ENCODE measurements at places on chromosomes 2 and 18.

DNA sequence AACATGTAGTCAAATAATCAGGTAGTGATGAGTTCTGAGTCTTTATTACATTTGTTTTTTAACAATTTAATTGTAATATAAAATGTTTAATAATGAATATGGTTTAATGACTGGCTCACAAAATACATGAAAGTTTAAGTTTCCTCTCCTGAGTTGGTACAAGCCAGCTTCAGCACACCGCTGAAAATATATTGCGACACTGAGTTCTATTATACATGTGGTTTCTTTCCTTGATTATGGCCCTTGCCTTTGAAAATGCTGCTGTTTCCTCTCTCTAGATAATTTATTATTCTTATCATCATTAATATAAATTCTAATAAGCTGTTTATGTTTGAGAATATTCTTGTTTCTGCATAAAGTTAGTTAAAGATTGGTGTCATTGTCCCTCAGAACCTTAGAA, 249.3 kb downstream of the PARD3B start:
- no peak for DNase-seq

- no peak for DNase-seq
Observed at GRCh38 chr2:128520791-128521190, 202.1 kb upstream of the HS6ST1 start.

- no peak for DNase-seq
Observed at GRCh38 chr18:47254341-47254939, 3.0 kb upstream of the SKOR2 start.

DNA sequence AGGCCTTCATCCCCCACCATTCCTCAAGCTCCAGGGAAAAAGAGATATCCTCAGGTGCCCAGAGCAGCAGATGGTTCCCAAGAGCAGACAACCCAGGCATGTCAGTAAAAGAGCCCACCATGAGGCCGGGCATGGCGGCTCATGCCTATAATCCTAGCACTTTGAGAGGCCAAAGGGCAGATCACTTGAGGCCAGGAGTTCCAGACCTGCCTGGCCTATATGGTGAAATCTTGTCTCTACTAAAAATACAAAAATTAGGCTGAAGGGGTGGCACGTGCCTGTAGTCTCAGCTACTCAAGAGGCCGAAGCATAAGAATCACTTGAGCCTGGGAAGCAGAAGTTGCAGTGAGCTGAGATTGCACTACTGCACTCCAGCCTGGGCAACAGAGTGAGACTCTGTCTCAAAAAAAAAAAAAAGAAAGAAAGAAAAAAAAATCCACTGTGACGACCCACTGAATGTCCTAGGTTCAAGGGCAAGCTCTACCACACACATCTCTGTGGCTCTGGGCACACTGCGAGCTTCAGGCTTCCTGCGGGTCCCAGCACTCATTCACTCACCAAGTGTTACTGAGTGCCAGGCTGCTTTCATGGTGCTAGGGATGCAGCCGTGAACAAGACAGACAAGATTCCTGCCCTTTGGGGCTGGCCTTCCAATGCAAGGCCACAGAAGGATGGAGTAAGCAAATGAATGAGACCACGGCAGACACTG, 6.5 kb upstream of the DUSP2 start:
- DNase-seq = no peak

DNA sequence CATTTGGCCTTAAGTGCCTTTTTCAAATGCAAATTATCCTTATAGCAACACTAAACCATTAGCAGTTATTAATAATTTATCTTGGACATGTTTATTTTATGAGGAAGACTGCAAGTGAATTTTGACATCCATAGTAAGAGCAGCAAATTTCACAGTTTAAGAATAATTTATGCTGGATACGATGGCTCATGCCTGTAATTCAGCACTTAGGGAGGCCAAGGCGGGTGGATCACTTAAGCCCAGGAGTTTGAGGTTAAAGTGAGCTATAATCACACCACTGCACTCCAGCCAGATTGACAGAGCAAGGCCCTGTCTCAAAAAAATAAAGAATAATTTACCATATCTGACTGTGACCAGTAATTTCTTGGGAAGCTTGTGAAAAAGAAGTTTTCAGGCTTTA, 286.2 kb downstream of the TMX3 start:
- DNase-seq = no peak

- no peak for DNase-seq
Observed at GRCh38 chr2:95240091-95240490, 32.8 kb downstream of the ZNF892 start.

GRCh38 chr2:159138642-159139182, 147.8 kb downstream of the WDSUB1 start:
- DNase-seq = no peak

DNA sequence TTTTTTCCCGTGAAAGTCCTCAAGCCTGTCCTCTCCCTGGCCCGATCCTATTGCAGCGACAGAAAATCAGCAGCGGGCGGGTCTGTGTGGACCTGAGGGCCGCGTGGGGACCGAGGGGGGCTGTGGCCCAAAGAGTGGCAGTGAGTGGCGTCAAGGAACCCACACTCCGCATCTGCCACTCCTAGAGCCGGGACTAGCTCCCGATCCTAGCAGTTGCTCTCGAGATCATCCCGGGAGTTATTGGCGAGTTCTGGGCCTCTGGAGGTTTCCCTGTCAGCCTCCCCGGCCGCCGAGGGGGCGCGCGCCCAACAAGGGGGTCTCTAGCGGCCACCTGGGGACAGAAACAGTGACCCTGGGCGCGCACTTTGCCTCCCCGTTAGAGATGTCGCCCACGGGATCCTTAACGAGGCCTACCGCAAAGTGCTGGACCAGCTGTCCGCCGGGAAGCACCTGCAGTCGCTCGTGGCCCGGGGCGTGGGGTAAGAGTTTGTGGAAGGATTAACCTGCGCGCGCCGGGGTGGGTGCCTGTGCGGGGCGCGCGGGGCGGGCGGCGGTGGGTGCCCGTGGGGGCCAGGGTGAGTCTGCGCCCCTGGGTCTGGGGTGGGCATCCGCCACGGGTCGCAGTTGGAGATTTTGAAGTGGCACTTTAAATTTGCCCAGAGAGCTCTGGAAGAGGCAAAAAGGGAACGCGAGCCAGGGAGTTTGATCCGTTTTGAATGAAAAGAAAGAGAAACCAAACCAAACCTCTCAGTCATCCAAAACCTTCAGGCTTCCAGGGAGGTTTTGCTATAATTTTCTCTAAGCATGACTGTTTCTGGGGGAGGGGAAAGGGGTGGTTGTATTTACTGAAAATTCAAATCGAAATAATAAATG, 3.5 kb downstream of the ADCYAP1 start:
- no peak for DNase-seq

GRCh38 chr2:18930971-18931370, 341.6 kb upstream of the NT5C1B start:
- DNase-seq = no peak

- DNase-seq = no peak
Observed at GRCh38 chr18:51236225-51236624, 38.7 kb upstream of the MEX3C start.

DNA sequence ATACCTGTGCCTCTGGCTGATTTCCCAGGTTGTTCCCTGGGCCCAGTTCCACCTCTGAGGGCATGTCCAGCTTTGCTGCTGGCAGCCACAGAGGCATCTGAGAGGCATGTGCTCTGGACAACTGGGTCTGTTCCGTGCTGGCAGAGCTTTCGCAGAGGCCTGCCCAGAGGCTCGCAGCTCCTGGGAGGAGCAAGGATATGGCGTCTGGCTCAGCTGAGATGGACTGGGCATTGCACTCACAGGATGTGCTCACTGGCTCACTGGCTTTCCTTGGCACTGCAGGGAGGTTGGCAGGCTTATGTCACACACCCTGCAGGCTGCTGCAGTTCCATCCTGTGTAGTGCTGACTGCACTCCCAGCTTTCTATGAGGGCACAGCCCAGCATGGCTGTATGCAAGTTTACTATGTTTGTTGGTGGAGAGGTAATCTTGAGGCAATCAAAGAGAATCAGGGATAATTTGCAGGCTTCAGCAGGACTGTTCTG, 172.3 kb downstream of the PRKCE start:
- DNase-seq = no peak

GRCh38 chr2:137826373-137827372, 137.6 kb upstream of the HNMT start:
- DNase-seq = no peak

GRCh38 chr18:75574187-75574586, 146.7 kb upstream of the SMIM21 start:
- DNase-seq = no peak

DNA sequence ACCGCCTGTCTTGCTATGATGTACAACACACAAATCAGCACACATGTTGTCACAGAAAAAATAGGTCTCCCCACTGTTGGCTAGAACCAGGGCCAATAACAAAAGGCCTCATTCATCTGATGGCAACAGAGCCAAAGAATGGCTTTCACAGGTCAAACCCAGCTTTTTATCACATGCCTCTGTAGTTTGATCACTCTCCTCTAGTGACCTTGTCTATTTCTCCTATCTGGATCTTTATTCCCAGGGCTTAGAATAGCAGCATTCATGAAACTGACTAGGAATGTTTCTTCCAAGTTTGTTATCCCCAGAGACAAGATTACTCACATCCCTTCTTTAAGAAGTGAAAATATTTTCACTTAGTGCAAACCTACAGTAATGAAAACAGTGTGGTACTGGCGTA, 285.8 kb upstream of the GYPC start:
- no peak for DNase-seq

DNA sequence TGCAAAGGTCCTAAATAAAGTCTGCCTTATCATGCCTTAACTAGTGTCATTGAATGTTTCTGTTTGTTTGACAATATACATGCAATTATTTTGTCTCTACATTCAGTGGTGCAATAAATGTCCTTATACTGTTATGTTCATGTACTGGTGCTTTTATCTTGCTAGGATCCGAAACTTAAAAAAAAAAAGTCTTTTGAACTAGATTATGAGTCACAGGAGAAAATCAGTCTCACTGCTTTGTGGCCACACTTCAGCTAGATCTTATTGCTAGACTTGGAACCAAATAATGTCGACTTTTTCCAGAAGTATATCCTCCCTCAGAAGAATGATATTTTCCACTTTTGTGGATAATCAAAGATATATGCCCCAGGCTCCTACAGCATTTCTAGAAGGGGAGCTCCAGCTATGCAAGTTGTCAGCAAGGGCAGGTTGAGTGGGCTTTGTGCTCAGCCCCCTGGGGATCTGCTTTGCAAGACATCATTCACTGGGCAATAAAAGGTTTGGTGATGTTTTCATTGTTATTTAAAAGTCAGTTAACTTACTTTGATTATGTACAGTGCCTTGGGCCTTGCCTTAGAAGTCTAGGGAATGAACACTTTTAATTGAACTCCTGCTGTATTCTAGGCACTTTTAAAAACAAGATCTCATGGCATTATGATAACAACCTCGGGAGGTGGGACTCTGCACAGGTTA, 157.1 kb upstream of the LRRTM1 start:
- DNase-seq = no peak

DNA sequence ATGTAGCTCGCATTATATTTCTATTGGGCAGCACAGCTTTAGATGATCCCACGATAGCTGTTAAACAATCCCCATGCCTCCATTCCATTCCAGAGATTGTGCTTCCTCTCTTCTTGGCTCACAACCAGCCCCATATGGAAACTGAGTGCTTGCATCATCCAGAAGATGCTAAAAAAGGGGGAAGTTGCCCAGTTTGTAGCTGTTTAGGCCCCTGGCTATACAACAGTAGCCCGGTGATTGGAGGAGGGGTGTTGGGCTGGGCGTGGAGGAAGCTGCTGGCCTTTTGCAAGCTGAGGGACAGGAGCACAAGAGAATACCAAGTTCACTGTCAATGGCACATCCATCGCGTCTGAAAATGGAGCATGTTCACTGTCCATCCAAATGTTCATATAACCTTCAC, 360.2 kb downstream of the ALK start:
- no peak for DNase-seq

GRCh38 chr2:94993176-94994062, 32.1 kb upstream of the MAL start:
- DNase-seq = no peak

DNA sequence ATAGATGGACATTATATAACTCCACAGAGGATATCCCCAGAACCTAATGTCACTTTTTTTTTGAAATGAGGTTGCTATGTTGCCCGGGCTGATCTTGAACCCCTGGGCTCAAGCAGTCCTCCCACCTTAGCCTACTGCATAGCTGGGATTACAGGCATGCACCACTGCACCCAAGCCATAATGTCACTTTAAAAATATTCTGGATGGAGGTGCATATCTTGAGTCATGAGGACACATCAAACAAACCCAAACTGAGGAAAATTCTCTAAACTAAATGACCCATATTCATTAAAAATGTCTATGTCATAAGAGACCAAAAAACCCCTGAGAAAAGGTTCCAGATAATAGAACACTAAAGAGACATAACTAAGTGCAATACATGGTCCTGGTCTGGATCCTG, 36.3 kb downstream of the OSGEPL1 start:
- DNase-seq = no peak

GRCh38 chr2:168781191-168781817, 21.1 kb upstream of the NOSTRIN start:
- no peak for DNase-seq

DNA sequence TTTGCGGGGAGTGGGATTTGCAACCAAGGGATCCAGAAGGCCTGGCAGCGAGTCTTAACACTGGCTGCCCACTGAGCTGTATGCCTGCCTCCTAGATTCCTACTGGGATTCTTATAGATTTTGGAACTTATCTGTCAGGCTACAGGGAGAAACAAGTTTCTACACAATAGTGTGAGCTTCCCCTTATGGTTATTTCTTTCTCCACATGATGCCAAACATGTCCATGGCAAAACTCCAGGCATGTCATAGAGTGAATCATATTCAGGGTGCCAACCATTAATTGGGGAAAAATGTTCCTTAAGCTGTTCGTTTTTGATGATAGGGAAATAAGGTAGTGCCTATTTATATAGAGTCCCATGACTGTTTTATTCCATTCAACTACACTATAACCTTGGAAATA, 1185.2 kb upstream of the CELF4 start:
- no peak for DNase-seq

All from activated CD8-positive, alpha-beta memory T cell treated with anti-CD3 and anti-CD28 coated beads for 1 hour (primary cell).